ENCODE measurements at places on chromosomes 16 and 17.

- DNase-seq = peak; percentile 36
These were observed 89.1 kb downstream of the SSH2 start for GRCh38 chr17:29840884-29841283.

DNA sequence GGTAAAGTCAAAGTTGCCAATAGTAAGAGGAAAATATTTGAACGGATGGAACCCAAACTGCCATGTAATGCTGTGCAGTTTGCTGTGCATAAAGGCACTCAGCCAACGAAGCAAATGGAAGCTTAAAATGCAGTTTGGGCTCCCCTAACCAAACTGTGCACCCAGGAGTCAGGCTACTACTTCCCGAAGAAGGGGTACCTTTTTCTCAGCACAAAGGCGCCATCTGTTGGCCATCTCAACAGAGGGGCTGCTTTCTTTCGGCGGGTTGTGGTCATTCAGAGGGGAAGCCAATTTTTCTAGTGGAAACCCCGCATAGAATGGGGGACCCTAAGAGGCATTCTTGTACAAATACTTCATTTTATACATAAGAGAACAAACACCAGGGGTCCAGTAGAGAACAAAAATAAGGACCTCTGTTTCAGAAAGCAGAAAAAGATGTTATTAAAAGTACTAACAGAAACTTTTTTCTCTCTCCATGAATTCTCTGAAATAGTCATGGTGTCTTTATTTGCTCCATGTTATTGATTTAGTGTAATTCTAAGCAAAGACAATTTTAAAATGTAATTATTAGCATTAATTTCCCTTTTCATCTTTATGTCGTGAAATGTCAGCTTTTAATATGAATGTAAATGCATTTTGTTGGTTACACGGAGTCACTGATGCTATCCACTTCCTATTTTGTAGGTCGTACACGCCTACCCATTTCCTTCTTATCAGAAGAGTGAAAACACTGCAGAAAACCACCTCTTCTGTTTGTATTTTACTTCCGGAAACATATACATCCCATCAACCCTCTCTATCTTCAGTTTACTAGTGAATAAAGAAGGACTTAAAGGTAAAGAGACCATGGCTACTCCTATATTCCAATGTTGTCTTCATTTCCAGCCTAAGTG, 453.3 kb downstream of the KCNJ2 start:
- peak; percentile 44 for DNase-seq

DNA sequence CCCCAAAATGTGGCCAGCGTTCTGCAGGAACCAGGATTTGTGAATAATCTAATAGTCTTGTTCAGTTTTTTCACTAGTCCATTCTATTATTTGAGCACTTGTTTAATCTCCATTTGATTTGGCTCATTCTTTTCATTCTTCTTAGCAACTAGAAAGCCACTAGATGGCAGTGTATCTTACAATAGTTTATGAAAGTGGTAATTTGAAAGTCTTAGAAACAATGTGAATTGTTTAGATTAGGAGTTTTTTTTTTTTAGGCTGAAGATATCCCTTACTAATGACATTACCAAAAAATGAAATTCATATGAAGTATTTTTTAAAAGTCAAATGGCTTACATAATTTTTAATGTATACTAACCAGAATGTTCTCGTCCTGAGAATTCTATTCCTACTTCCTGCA, 6.7 kb downstream of the ERI2 start:
- peak; percentile 18 for DNase-seq

GRCh38 chr16:1674751-1675664, 3.1 kb upstream of the JPT2 start:
- DNase-seq = peak; percentile 53

DNA sequence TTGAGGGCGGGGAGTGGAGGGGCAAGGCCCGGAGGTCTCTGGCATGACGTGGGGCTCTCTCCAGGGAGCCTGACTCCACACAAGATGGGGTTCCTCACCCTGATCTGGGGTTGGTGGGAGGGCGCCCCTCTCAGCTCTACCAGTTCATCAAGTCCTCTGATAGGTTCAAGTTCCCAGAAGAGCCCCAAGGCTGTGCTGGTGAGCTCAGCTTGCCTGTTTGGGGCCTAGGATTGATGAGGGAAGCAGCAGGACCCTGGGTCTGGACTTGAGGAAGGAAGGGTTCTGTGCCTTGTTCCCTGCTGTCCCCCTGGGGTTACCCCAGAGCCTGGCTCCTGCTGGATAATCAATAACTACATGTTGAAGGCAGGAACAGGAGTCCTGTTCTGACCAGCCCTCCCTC, 3.5 kb downstream of the MGAT5B start:
- no peak for DNase-seq

- DNase-seq = no peak
These were observed 344.4 kb upstream of the ASIC2 start for GRCh38 chr17:33637534-33637933.

- no peak for DNase-seq
These were observed 610 bp downstream of the RFNG start for GRCh38 chr17:82050761-82051641.

- DNase-seq = peak; percentile 66
These were observed 36.1 kb upstream of the ZC3H18 start for GRCh38 chr16:88533932-88534637.

DNA sequence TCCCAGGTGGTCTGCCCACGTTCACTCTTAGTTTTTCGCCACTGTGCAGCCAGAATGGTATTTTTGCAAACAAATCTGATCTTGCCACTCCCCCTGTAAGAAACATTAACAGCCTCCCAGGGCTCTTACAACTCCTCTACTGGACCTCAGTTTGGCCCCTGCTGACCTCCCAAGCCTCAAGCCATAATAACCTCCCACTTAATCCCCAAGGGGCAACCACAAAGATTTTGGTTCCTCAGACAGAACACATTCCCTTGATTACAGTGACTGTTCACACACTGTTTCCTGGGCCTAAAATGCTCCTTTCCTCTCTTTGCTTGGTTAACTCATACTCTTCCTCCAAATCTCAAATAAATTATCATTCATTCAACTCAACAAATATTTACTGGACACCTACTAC, 21.5 kb upstream of the CD300E start:
- no peak for DNase-seq

GRCh38 chr16:83312718-83313245, 495.0 kb upstream of the HSBP1 start:
- no peak for DNase-seq

GRCh38 chr16:48478393-48478792, 93.2 kb upstream of the SIAH1 start:
- no peak for DNase-seq

DNA sequence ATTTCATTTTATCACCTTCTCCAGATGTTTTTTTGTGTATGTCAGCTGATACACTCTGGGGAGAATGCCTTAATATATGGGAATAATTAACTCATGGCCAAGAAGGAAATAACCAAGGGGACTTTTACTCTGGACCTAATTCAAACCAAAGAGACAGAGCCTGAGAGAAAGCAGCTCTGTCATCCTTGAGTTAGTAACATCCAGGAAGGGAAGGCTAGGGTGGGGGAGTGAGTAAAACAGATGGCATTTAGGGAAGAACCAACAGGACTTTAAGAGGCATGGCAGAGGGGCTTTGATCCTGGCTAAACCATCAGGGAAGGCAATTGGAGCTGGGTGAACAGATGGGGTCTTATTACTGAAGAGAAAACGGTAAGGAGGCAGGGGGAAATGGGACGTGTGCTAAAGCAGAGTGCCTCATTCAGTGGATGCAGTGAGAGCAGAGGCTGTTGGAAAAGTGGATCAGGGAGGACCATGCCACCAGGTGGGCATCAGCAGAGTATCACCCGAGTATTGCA, 2.5 kb upstream of the SMPD3 start:
- no peak for DNase-seq

GRCh38 chr16:35574011-35574410, 2114.6 kb downstream of the TP53TG3F start:
- no peak for DNase-seq

- no peak for DNase-seq
These were observed 20.1 kb downstream of the EPOP start for GRCh38 chr17:38654411-38655398.

- DNase-seq = no peak
These were observed 66.9 kb downstream of the CYTH1 start for GRCh38 chr17:78715000-78715771.

DNA sequence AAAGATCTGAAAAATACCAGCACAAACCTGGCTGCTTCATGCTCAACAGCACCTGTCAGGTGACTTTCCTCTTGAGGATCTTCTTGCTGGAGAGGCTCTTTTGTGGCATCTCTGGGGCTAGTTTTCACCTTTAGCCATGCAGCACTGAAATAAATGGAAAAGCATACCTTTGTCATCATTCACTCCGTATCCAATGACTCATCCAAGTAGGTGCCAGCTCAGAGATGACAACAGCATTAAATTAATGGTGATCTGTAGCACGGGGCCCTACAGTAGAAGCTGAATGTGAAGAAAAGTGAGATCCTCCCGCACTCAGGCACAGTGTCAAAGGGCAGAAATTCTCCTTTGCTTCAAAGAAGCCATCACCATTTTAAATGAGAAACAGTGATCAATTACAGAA, 32.2 kb downstream of the KIAA0753 start:
- no peak for DNase-seq

DNA sequence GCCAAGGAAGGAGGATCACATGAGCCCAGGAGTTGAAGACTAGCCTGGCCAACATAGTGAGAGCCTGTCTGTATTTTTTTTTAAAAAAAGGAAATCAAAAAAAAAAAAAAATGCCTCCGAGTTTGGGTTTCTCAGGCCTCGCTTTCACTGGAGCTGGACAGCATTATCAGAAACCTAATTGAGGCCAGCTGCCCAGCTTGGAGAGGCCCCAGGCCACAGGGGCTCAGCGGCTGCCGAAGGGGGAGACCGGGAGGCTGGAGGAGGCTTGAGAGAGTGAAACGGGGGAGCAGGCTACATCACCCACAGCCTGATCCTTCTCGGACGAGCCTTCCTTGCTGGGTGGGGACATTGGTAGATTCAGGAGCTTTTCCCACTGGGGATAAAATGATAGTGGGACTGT, 5.1 kb downstream of the TTYH2 start:
- no peak for DNase-seq

GRCh38 chr16:78211946-78212345, 112.5 kb downstream of the WWOX start:
- DNase-seq = no peak

DNA sequence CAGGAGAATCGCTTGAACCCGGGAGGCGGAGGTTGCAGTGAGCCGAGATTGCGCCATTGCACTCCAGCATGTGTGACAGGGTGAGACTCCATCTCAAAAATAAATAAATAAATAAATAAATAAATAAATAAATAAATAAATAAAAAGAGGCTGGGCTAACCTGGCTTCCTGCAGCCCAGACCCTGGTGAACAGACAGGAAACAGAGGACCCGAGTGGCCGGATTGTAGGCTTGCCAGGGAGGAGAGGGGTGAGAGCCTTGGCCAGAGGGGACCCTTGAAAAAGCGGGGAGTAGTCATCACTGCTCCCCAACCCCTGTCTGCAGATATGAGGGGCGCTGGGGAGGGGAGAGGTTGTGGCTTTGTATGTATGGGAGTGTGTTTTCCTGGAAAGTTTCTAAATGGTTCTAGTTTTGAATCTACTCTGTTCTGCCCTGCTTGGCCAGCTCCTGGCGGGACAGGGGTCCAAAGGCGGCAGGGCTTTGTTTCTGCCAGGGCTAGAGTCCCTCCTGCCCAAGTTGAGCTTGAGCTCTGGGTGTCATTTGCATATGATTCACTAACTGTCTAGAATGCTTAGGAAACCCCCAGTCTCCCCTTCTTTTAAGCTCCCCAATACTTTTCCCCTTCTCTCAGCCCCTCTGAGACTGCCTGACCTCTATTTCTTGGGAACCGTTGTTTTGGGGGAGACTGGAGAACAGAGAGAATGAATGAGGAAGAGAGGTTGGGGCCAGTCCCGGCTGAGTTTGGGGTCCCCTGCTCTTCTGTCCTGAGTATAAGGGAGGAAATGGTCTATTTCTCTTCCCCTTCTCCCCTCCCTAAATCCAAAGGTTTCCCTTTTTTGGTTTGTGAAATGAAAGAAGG, 16.4 kb downstream of the RARA start:
- DNase-seq = no peak

GRCh38 chr17:71900621-71901229, 220.1 kb upstream of the SOX9 start:
- DNase-seq = no peak

DNA sequence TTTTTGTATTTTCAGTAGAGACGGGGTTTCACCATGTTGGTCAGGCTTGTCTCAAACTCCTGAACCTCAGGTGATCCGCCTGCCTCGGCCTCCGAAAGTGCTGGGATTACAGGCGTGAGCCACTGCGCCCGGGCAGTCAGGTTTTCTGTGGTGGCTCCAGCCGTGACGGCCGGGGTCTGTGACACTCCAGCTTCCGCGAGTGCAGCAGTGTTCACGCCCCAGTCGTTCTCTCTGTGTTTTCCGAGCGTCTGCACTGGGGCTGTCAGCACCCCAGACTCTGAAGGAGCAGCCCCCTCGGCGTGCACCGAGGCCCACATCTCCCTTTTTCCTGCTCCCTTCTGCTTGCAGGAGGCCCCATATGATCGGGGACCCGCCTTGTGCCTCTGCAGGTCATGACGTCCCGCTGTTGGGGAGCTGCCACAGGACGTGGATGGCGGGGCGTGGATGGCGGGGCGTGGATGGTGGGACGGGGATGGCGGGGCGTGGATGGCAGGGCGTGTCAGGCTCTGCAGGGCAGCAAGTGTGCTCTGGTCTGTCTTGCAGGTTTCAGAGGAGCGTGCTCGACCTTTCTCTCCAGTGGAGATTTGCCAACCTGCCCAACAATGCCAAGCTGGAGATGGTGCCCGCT, 5.7 kb downstream of the ASPSCR1 start:
- no peak for DNase-seq

DNA sequence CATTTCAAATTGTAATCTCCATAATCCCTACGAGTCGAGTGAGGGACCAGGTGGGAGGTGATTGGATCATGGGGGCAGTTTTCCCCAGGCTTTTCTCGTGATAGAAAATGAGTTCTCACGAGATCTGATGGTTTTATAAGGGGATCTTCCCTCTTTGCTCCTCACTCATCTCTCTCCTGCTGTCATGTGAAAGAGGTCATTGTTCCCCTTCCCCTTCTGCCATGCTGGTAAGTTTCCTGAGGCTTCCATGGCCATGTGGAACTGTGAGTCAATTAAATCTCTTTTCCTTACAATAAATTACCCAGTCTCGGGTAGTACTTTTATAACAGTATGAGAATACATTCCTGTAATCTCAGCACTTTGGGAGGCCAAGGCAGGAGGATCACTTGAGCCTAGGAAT, 76.7 kb upstream of the MARCHF10 start:
- no peak for DNase-seq

GRCh38 chr17:56883616-56884015, 30.2 kb downstream of the TRIM25 start:
- DNase-seq = no peak

Measured in kidney capillary endothelial cell (primary cell).